ENCODE measurements at places on chromosomes 13 and 19. TPM values are rescaled to one million over a fixed set of nuclear protein-coding genes. Genes with fewer than 3 reads are reported as not detected.

ATP7B gene
- total RNA-seq = 5.9 TPM

SIGLEC9 gene
- total RNA-seq = 46.5 TPM

OVOL3 gene
- total RNA-seq = not detected

HIF3A gene
- total RNA-seq = 15.9 TPM

OXGR1 gene
- total RNA-seq = 0.23 TPM

N4BP2L2 gene
- 123 TPM for total RNA-seq

SEMA6B gene
- total RNA-seq = 4.8 TPM

PIK3R2 gene
- 34.1 TPM for total RNA-seq

LCP1 gene
- total RNA-seq = 401 TPM

LIM2 gene
- total RNA-seq = not detected

PCDH9 gene
- 11.6 TPM for total RNA-seq

RGS9BP gene
- 0.55 TPM for total RNA-seq

- no peak for DNase-seq
These were observed 133.9 kb downstream of the IRS2 start for GRCh38 chr13:109652531-109652930.

- no peak for DNase-seq
These were observed 21.2 kb downstream of the LNX2 start for GRCh38 chr13:27599096-27599495.

DNA sequence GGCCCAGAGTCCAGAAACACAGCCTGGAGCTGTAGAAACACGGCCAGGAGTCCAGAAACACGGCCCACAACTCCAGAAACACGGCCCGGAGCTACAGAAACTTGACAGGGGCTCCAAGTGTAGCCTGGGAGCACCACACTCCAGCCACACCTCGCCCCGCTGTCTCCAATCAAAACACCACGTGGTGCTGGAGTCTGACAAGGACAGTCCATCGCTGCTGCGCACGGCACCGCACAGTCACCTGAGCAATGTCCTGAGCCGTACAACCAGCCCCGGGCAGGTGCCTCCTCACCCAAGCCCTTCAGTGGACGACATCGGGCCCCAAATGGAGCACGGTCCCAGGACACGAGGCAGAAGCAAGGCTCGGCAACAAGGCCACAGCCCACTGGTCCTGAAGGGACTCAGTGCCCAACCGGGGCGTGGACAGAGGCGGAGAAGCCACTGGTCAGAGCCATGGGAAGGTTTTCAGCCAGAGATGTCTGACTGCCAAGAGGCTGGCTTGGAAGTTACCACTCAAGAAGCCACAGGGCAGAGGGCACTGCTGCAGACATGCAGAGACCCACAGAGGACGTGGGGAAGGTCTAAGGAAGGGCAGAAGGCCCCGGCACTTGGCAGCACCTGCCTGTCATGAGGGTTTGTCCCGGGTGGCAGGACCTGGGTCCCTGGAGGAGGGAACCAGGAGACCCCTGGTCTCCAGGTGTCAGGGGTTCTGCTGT lies 19.7 kb upstream of the PLPP2 start:
- no peak for DNase-seq

DNA sequence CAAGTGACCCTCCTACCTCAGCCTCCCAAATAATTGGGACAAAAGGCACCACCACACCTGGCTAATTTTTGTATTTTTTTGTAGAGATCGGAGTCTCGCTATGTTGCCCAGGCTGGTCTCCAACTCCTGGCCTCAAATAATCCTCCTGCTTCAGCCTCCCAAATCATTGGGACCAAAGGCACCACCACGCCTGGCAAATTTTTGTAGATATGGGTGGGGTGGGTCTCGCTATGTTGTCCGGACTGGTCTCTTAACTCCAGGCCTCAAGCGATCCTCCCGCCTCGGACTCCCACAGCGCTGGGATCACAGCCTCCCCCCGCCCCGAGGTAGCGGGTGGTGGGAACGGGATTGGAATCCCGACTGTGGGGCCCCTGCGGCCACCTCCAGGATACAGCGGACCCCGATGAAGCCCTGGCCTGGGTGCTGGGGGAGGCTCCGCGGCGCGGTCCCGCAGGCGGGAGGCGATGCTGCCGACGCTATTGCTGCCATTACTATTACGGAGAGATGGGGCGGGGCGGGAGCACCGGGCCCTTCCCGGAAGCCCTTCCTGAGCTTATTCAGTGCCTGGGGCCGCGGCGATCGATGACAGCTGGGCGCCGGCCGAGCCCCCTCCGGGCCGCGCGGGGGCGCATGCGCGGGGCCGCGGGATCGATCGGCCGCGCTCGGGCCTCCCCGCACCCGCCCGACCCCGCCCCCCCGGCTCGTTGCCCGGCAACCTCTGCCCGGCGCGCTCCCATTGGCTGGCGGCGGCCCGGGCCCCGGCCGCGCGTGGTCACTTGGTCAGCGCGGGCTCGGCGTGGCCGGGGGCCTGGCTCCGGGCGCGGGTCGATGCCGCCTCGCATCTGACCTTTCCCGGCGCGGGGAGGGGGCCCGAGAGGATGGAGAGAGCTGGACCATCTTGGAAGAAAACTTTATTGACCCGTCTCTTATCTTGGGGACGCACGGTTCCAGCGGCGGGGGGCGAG lies 27.9 kb upstream of the ONECUT3 start:
- DNase-seq = no peak

GRCh38 chr13:89541091-89542030 lies 1806.1 kb upstream of the MIR17HG start:
- DNase-seq = no peak

DNA sequence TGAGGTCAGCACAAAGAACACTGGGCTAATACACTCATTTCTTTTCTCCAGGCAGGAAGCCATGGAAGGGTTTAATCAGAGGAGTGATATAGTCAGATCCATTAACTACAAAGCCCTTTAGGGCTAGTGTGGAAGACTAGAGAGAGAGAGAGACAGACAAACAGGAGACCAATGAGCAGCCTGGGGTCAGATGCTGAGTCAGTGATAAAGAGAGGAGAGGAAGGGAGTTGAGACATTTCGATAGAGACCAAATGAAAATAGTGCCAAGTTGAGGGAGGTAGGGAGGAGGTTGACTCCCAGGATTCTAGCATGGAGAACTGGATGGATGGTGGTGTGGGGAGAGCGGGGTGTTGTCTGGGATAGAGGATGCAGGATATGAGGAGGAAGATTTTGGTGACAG lies 18.2 kb downstream of the ZNF473 start:
- no peak for DNase-seq

- no peak for DNase-seq
These were observed 44.0 kb upstream of the GAS6 start for GRCh38 chr13:113907635-113908617.

GRCh38 chr13:44274771-44275205 lies 98.8 kb upstream of the SERP2 start:
- no peak for DNase-seq

DNA sequence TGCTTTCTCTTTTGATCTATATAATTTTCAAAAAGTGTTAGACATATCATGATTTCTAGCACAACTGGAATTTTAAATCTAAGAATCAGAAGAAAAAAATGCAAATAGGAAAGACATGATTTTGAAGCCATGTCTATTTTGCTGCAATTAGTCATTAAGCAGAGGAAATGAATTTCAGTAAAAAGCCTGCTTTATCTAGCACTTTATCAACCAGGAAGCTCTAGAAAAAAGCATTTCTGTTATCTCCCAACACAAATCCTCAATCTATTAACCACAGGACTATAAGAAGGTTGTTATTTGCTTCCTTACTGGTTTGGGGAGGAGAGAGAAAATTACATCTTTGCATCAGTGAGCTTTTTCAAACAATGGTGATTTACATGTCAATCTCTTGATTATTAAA lies 716.7 kb downstream of the DIAPH3 start:
- DNase-seq = no peak

DNA sequence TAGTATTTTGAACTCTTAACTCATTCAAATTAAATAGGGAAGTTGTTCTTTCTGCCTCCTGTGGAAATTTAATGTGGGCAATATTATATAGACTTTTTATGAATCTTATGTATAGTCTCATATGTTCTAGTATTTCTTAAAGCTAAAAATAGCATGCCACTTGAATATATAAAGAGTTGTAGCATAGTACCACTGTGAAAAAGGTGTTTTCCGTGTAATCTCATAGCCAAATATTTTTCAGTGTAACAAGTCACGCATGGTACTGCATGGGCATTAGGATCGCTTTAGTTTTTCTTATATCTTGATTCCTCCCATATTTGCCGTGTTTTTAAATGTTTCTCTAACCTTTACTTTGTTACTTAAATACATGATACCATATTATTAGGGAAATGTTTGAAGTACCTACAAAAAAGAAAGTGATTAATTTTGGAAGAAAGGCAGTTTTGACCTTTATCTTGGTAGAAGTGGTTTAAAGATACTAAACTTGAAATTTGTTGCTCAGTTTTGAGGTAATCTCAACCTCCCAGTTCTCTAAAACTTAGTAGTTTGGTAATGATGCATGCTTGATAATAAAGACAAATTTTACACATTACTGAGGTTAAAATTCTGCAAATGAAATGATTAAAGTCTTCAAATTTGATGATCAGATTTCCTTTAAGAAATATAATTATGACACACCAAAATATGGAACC lies 81.2 kb downstream of the PAN3 start:
- DNase-seq = no peak

- DNase-seq = no peak
These were observed 257.0 kb downstream of the ENOX1 start for GRCh38 chr13:43529796-43530195.

GRCh38 chr13:68708336-68708908 lies 1399.2 kb upstream of the ATXN8OS start:
- DNase-seq = no peak

GRCh38 chr13:50529154-50529882 lies 314.2 kb downstream of the DLEU7 start:
- peak; percentile 74 for DNase-seq

- DNase-seq = no peak
These were observed 16.3 kb downstream of the POP4 start for GRCh38 chr19:29622166-29623070.

- DNase-seq = no peak
These were observed 472.1 kb upstream of the TSHZ3 start for GRCh38 chr19:31821346-31821745.

- DNase-seq = no peak
These were observed 44.2 kb downstream of the WASF3 start for GRCh38 chr13:26601669-26602068.

DNA sequence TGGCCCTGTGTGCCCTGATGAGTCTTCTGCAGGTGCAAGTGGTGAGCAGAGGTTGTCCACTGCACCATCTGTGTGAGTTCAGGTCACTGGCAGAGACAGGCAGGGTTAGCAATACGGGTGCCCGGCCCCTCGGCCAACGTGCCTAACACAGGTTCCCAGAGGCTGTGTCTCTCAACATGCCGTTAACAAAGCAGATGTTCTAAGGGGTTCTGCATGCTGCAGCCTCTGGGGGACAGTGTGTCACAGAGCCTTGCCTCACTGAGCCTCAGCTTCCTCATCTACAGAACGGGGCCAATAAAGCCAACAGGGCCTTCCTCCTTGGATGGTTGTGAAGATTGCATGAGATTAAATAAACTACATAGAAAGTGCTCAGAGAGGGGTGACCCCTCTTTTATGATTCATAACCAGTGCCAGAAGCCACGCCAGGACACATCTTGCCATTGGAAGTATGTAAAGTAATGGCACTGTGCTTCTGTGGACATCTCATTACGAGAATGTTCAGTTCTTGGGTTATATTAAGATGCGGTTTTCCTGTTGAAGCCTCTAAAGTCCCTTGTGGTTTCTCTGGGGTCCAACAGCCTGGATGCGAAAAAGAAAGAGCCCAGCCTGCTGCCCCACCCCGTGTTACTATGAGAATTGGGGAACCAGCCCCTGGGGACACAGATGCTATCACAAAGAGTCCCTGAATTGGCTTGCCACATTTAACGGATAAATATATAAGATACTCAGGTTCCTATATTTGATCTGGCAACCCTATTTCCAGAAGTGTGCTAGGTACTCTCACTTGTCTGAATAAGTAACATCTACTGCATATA lies 11.2 kb upstream of the ARHGEF18 start:
- no peak for DNase-seq

- DNase-seq = no peak
These were observed 696.6 kb downstream of the LIG4 start for GRCh38 chr13:107518780-107519179.

GRCh38 chr13:40631605-40632004 lies 34.8 kb downstream of the FOXO1 start:
- no peak for DNase-seq

- no peak for DNase-seq
These were observed 99.6 kb downstream of the ING1 start for GRCh38 chr13:110812869-110813645.

- DNase-seq = no peak
These were observed 549.5 kb downstream of the SLITRK1 start for GRCh38 chr13:83332751-83333150.

DNA sequence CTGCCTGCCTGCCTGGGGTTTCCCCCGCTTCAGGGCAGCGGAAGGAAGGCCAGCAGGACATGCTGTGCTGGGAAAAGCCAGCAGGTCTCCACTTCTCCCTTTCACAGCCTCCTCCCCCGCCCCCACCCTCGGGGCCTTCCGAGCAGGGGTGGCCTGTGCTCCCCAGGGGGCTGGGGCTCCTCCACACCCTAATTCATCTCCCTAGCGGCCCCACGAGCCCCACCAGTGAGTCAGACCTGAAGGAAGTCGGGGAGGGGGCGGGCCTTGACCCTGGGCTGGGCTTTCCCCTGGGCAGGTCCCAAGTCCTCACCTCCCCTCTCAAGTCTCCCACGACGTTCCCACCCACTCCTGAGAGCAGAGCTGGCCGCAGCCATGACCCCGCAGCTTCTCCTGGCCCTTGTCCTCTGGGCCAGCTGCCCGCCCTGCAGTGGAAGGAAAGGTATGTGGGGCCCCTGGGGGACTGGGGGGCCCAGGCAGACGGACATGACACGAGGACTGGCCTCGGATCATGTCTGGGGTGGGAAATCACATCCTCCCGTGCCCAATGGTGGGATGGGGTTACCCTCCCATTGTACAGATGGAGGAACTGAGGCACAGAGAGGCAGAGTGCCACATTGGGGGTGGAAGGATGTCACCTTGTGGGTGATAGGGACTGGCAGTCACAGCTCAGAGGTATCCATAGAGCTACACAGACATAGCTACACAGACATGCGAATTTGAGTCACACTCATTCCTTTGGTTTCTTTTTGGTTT lies at the start of gene EBI3:
Gene EBI3 (plus strand): TSS at position 345 of the 753 bp plus-strand sequence. CDS start 28 bp downstream, at position 373.
- DNase-seq = no peak

- no peak for DNase-seq
These were observed 3.3 kb downstream of the SWSAP1 start for GRCh38 chr19:11377756-11378155.

- DNase-seq = no peak
These were observed 76.6 kb upstream of the SOX1 start for GRCh38 chr13:111990362-111990761.

DNA sequence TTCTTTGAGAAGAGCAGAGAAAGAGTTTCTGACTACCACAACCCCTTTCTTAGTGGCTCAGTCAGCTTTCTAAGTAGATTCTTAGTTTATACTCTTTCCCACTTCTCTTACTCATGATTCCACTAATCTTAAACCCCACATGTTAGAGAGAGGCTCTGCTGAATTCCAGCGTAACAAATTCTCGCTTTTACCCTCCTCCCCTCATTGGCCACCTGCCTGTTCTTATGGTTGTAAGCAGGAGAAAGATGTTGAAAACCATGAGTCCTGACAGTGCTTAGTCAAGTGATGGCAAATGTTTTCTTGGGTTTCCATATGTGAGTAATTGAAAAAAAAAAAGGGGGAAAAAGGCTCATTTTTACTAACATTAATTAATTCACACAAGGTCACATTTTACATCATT lies 125.9 kb downstream of the ZDHHC20 start:
- no peak for DNase-seq

GRCh38 chr13:29000826-29001225 lies 180.7 kb downstream of the MTUS2 start:
- DNase-seq = no peak

GRCh38 chr19:46624958-46625661 lies at the start of gene PTGIR:
Gene PTGIR (minus strand): TSS chr19:46625089. CDS start chr19:46624225, 864 bp downstream.
- peak; percentile 78 for DNase-seq

GRCh38 chr19:41588497-41589209 lies 12.7 kb downstream of the CEACAM21 start:
- DNase-seq = no peak

Data from left lung (tissue), 14 donors.